Panc1 (cell line): ENCODE measurements at places on chromosomes 13 and 19.
A peak's percentile ranks its signal among the peaks of the same experiment; 100 is the strongest.

GRCh38 chr19:39974377-39975155 is 3.6 kb downstream of the PSMC4 start:
- no peak for DNase-seq

DNA sequence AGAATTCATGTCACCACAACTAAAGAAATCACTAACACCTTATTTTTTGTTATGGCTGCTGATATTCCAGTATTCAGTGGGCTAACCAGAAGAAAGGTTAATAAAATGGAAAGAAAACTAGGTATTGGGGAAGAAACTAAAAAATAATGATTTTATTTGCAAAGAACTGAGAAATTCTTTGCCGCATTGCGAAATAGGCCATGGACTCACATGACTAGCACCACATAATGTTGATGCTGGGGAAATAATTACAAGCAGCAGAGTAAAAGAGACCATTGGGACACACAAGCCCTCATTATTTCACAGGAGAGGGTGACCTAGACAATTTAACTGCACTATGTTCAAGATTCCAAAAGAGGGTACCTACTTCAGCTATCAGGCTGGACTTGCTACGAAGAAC is 1411.5 kb downstream of the SLITRK5 start:
- no peak for DNase-seq

- no peak for DNase-seq
Measured at GRCh38 chr19:23394511-23394910, 760 bp downstream of the ZNF91 start.

GRCh38 chr13:39047560-39047959 is 9.3 kb downstream of the NHLRC3 start:
- no peak for DNase-seq

- no peak for DNase-seq
Measured at GRCh38 chr13:79782541-79783205, 301.7 kb downstream of the NDFIP2 start.

DNA sequence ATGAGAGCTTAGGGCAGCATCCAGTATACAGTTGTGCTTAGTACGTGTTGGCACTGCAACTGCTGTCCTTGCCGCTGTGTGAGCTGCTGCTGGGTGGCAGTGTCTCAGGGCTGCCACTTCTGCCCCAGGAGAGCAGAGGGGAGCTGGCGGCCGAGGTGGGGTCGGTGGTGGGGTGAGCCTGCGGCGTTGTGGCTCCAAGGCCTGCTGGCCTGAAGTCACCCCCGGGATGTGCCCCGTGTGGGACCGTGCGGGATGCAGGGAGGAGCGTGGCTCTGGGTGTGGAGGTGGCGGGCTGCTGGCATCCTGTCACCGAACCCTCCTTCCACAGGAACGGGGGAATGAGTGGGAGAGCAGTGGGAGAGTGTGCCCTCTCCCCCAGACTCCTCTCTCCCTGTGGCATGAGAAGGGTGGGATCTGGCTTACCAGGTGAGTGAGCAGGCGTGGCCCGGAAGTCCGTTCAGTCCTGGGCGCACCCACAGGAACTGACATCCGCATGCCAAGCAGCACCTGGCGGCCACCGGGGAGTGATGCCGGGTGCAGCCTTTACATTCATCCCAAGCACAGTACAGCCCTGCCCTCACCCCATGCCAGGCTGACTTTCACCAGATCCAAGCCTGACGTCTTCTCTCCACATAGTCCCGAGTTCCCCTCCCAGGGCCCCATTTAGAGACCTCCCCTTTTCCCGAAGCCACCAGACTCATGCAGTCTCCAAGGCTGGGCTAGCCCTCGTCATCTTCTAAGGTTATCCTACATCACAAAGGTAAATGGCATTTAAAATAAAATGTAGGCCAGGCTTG is 26.6 kb downstream of the MCF2L start:
- no peak for DNase-seq

DNA sequence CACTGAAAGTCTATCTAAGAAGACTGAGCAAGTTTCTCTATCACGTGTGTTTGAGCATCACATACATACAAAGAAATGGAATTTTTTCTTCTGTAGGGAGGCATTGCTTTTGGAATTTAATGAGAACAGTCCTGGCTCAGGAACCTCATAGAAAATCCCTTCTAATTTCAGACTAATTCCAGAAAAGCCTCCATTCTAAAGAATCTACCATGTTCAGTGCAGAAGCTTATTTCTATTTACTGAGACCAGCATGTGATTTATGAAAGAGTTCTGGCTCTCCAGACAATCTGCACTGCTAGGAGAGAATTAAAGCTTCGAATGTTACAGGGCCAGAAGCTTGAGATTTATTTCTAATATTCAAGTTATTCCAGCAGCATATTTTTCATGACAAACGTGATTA is 186.8 kb downstream of the TBC1D4 start:
- DNase-seq: no peak

DNA sequence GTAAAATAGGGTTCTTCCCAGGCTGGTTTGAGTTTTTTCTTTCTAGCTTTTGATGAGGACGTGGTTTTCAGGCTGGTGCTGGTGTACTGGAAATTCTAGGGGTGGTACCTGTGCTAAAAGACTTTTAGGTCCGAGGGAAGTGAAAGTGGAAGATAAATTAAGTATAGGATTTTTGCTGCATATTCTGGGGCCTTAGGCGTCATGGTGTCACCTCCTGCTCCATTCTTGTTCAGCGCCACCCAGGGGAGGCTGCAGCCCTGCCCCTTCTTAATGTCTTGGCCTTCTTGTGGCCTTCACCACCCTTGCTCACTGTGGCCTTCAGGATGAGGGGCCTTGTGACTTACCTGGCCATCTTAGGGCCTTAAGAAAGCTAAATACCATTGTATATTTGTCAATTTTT is 12.4 kb downstream of the ZNF552 start:
- DNase-seq: no peak

GRCh38 chr13:113297370-113298042 is 467 bp downstream of the LAMP1 start:
- no peak for DNase-seq

GRCh38 chr13:66635526-66635925 is 594.6 kb downstream of the PCDH9 start:
- no peak for DNase-seq

GRCh38 chr19:48926909-48927308 is 6.6 kb upstream of the DHDH start:
- DNase-seq: peak; percentile 83

GRCh38 chr13:105997581-105998550 is 537.6 kb downstream of the EFNB2 start:
- no peak for DNase-seq

DNA sequence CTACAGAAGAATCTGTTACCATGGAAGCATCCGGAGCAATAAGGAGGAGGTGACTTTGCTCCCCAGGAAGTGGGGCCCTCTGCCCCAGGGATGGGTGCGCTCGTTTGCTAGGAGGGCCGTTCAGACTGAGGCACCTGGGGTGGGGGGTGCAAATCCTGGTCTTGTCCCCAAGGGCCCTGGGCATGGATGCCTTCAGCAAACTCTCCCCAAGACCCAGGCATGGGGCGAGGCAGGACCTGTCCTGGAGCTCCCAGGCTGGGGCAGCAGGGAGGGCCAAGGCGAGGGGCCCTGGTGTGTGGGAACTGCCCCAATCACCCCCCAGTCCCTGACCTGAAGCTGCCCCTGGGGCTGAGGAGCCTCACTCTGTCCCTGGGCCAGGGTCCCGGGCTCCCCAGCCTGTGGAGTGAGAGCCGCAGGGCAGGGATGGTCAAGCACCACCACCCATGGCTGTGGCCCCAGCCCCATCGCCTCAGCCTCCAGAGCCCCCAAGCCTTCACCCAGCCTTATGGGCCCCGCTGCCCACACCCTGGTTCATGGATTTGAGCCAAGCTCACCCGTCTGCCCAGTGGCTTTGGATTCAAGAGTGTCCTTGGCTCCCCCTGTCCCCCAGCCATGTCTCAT is 240.6 kb upstream of the SGCG start:
- DNase-seq: no peak

- no peak for DNase-seq
Measured at GRCh38 chr13:98450026-98450425, 126.9 kb downstream of the STK24 start.

DNA sequence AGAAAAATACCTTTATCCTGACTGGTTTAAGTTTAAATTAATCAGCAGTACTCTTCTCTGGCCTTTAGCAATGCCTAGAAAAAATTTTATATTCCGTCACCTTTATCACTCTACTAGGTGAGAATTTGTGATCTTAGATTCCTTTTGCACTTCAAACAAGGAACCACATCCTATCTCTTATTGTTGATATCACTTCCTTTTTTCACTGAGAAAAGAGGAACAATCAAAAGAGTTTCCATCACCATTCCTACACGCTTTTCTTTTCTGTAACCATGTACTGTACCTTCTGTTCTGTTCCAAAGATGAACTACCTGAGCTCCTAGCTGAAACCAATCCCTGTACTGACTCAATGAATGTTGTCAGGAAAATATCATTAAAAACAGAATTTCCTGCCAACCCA is 1379.0 kb upstream of the MIR17HG start:
- DNase-seq: no peak

GRCh38 chr13:94342436-94343242 is 136.8 kb downstream of the DCT start:
- DNase-seq: no peak

- DNase-seq: no peak
Measured at GRCh38 chr19:1103132-1103707, 574 bp upstream of the GPX4 start.

GRCh38 chr13:59660582-59660981 is 503.1 kb downstream of the DIAPH3 start:
- DNase-seq: no peak

DNA sequence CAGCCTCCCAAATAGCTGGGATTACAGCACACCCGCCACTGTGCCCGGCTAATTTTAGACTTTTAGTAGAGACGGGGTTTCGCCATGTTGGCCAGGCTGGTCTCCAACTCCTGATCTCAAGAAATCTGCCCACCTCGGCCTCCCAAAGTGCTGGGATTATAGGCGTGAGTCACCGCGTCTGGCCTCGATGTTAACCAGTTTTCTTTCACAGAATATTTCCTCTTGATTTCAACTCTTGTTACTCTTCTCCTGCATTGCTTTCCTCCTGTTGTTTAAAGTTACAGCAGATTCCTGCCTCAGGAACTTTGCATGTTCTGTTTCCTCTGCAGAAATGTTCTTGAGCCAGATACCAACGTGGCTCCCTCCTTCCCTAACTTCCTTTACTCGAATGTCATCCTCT is 3.7 kb upstream of the PEX11G start:
- DNase-seq: no peak

DNA sequence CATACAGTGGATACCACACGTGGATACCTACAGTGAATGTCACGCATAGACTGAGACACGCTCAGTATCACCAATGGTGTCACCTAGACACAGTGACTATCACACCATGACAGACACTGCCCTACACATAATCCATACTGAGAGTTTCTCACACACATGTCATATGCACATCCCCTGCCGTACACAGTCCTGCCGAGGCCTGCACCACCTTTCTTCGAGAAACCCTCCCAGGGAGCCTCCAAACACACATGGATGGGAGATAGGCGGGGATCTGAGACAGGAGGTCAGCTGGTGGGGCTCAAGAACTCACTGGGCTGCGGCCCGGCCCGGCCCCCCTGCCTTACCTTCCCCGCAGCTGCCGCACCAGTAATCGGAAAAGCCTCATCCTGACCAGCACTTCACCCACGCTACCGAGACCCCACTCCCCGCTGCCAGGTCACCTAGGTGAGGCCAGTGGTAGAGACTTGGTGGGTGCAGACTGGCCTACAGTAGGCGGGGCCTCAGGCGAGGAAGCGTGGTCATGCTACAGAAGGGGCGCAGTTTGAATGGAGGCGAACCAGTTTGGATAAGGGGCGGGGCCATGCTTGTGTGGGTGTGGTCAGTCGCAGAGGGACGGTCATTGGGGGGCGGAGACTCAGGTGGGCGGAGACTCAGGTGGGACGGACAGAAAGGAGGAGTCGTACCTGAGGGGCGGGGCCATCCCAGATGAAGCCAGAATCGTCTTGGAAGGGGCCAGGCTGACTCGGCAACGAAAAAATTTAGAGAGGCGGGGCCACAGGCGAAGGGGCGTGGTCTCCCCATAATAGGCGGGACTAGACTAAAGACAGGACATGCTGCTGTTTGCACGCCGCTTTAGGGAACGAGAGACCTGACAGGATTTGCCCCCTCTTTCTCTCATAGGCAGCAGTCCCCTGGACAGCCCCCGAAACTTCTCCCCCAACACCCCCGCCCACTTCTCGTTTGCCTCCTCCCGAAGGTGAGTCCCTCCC is 2.1 kb downstream of the MAST1 start:
- no peak for DNase-seq

- no peak for DNase-seq
Measured at GRCh38 chr13:24032252-24032651, 128.3 kb upstream of the SPATA13 start.

DNA sequence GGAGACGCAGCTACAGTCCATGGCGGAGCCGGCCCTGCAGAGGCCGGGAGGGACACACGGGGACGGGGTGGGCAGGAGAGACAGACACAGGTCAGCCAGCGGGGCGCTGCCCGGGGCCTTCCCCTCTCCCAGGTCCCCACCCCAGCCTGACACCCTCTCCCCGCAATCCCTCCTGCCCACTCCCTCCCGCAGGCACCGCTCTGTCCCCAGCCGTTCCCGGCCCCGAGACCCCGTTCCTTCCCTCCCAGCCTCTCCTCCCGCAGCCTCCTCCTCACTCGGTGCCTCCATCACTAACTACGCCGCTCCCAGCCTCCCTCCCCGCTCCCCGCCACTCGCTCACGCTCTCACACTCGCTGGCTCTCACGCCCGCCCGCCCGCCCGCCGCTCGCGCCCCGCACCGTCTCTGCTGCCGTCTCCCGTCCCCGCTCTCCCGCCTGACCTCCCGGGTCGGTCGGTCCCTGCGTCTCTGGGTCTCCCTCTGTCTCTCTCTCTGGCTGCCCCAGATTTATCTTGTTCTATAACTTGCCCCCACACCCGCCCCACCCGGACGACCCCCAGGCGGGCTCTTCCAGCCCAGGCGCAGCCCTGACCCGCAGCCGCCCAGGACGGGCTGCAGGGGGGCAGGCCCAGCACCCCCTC is 15.2 kb downstream of the ERFL start:
- no peak for DNase-seq

- no peak for DNase-seq
Measured at GRCh38 chr13:99289674-99290337, 17.4 kb downstream of the GPR183 start.

DNA sequence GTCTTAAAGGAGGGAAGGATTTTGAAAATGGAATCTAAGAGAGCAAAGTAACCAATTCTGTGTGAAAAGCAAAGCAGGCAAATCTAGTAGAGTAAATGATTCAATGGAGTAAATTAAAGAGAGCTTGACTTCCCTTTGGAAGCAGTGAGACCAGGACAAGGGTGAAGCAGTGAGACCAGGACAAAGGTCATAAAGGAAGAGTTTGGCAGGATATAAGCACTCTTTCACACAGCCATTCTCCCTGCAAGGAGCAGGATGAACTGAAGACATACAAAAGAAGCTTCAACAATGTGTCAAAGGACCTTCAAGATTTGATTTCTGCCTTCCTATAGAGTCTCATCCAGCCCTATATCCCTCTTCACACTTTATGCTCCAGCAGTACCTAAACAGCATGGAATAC is 123.8 kb downstream of the ENOX1 start:
- no peak for DNase-seq

- DNase-seq: no peak
Measured at GRCh38 chr13:100138859-100139491, 50.1 kb downstream of the PCCA start.

- DNase-seq: no peak
Measured at GRCh38 chr13:33868343-33868994, 50.5 kb downstream of the RFC3 start.
